GM19239 (cell line): ENCODE measurements at places on chromosomes 5 and 9.

DNA sequence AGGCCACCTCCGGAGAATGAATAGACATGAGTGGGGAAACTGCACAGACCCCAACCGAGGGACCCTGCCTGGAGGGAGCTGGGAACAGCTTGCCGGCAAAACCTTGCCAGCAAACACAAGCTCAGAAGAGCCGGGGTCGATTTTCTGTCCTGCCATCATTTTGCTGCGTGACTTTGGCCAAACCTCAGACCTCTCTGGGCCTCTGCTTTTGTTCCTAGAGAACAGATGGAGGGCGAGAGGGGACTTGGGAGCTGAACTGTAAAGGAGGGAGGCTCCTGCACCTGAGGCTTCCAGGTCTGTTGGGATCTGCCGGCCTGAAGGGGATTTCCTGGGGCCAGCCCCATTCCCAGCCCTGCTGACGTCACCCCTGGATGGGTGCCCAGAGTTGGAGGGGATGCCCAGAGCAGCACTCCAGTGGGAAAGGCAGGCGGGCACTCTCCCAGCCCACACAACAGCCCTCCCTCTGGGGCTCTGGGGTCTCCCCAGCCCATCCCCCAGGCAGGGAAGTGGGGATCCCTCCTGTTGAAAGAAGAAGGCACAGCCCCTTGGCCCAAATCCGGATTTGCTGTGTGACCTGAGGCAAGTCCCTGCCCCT is 40.4 kb upstream of the SYNPO start:
- no peak for DNase-seq

GRCh38 chr5:10536931-10537579 is 26.8 kb upstream of the ANKRD33B start:
- DNase-seq: no peak

DNA sequence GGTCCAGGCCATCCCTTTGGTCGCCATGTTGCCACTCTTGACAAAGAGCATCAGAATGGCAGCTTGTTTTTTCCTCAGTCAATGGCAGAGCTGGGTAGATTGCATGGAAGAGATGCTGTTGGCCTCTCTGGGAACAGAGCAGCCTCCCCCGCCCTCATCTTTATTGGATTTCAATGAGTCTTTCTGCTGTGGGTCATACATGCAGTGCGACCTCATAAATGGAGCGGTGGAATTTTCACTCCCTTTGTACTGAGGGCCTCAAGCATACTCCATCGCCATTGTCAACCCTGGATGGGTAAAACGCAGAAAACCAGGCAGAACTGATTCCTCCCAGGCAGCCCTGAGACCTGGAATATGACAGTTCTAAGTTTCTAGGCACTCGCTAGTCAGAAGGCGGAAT is 71.8 kb downstream of the ZNF618 start:
- no peak for DNase-seq

DNA sequence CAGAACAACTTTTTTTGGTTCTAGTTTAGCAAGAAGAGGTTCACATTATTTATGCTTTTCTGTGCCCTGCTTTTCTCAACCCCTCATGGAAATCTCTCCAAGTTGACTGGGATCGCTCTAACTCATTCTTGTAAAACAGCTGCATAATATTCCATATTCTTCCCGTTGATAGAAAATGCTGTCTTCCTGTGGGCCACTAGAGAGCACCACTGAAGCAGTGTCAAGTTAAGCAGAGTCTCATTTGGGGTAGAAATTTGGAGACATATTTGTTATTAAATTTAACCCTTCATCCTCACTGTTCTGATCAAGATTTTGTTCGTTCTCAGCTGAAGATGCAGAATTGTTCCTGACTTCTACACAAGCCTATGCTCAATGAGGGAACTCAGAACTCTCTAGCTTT is 140.1 kb downstream of the CEMIP2 start:
- DNase-seq: no peak

GRCh38 chr9:84206801-84207370 is 133.7 kb downstream of the SLC28A3 start:
- DNase-seq: no peak

DNA sequence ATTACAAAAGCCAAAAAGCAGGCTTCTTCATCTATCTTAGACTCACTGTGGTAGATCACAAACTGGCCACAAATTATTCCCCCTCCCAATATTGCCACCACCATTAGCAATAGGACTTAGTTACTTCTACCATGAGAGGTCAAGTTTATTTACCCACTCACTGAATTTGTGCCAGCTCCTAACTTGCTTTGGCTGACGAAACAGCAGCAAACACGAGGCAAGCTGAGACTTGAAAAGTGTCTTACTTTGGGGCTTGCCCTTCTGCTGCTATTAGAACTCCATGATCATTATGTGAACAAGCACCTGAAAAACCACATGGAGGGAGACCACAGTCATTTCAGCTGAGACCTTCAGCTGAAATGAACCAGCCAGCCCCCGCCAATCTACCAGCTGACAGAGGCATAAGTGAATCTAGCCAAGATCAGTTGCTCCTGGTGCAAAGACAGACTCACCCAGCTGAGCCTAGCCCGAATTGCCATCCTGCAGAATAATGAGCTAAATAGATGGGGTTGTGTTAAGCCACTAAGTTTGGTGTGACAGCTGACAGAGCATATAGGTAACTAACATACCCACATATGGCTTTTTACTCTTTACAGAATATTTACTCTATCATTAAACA is 5.7 kb downstream of the WDR41 start:
- no peak for DNase-seq

- DNase-seq: peak; percentile 54
These were observed 6.3 kb downstream of the SPTAN1 start for GRCh38 chr9:128558431-128559310.

GRCh38 chr5:89484962-89485361 is 602.0 kb upstream of the MEF2C start:
- DNase-seq: no peak

DNA sequence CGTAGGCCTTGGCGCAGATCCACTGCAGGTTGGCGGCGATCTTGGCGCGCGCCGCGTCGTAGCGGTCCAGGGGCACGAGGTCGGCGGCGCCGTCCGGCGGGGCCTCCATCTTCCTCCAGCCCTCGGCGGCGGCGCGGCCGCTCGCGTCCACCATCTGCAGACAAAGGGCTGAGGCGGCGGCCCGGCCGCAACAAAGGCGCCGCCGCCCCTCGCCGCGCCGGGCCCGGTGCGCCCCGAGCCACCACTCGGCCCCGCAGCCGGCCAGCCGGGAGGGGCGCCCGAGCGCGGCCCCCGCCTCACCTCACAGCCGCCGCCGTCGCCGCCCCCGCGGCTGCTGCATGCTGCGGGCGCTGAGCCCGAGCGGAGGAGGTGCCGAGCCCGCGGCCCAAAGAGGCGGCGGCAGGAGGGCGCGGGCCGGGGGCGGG is 328 bp downstream of the CAMSAP1 start:
- DNase-seq: peak; percentile 56

DNA sequence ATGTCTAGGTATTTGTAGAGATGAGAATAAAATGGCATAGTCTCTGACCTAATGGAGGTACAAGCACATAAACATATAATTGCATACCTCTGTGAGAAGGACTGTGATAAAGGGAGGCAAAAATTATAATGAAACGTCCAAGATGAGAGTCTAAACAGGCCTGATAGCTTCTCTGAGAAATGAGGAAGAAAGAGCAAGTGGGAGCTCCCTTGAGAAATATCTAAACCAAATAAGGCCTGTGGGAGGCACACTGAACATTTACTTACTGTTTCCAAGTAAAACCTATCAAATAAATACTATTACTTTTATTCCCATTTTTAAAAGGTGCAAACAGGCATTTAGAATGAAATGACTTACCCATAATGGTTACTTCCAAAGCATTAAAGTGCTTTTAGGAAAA is 125.6 kb upstream of the PAPPA start:
- no peak for DNase-seq

DNA sequence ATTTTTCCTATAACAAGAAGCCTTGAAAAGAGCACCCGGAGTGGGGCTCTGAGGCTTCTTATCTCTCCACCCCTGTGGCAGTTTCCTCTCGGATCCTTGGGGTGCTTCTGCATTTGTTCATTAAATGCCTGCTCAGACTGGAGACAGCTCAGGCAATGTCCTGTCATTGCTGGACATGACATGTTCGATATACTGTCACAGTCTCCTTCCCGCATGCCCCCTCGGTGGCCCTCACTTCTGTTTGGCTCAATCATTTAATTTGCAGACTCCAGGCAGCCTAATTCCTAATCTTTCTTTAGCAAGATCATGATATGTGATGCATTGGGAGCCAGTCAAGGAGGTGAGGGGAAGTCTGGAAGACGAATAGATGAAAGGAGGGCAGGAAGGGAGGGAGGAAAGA is 37.5 kb upstream of the CPEB4 start:
- DNase-seq: no peak

DNA sequence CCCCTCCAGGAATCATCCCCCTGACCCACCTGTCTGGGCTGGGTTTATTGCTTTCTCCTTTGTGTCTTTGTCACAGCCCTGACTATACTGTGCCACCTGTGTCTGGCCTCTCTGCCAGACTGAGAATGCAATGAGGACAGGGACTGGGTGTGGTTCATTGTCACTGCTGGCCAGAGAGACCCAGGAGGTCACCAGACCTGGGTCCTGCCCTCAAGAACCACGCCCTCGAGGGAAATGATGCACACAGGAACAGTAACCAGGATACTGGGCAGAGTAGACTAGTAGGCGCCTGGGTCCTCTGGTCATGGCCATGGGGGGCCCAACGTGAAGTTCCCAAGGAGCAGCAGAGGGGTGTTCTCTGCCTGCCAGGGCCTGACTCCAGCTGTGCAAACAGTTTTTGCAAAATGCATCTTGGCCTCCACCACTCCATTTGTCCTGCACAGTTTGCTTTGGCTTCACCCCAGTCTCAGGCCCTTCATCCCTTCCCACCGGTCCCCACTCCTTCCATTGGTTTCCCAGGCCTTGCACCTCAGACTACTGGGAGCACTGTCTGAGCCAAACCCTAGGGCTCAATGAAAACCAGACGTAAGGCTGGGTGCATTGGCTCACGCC is 17.8 kb downstream of the RGS3 start:
- DNase-seq: no peak

DNA sequence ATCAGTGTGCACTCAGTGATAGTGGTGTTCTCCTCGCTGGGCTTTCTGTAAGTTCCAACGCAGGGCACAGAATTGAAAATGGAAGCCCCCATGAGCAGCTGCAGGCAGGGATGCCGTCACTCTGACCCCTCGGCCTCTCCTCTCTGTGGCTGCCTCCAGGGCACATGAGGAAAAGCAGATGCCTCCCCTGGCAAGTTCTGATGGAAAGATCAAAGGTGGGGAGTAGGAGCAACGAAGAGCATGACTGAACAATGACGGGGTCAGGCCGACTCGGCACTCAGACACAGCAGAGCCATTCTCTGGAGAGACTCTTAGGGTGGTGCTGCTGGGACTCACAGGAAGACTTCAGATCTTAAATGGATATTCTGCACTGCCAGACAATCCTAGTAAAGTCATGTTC is 65.6 kb upstream of the CKMT2 start:
- no peak for DNase-seq

- no peak for DNase-seq
These were observed 4.4 kb downstream of the IL33 start for GRCh38 chr9:6219981-6220380.

GRCh38 chr5:150605546-150605945 is 34.9 kb upstream of the SYNPO start:
- DNase-seq: no peak

DNA sequence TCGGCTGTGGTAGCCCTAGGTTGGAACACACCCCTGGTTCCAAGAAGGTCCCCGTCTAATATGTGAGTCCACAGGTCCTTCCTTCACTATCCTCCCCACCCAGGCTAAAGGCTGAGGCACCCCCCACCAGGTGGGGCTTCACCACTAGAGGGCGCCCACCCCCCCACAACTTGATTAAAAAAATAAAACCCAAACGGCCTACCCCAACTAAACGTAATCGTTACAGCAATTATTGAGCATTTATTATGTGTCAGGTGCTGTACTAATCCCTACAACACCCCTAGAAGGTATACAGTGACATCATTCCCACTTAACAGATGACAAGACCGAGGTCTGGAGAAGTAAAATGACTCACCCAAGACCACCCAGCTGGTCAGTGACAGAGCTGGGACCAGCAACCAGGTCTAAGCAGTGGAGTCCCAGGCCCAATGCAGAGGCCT is 65.0 kb downstream of the FGF18 start:
- peak; percentile 58 for DNase-seq

DNA sequence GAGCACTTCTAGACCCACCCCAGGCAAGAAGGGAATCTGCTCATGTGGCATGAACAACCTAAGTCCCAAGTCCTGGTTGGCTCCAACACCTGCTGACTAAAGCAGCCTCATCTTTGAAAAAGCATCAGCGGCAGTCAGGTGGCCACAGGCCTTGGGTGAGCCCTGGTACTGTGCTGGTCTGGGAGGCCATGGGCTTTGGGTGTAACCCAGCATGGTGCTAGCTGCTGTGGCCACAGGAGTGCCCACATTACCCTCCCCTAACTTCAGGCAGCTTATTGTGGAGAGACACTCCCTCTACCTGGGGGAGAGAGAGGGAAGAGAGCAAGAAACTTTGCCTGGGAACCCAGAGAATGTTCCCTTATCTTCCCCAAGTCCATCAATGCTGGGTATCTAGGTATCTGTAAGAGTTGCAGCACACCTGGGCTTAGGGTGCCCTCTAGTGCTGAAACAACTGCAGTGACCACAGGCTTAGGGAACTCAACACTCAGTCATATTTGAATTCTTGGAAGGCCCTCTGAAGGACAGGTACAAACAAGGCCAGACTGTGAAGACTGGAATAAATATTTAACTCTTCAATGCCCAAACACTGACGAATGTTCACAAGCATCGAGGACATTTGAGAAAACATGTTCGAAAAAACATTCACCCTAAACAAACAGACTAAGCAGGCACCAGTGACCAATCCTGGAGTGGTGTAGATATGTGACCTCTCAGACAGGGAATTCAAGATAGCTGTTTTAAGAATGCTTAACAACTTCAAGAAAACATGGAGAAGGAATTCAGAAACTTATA is 69.9 kb upstream of the OR2K2 start:
- no peak for DNase-seq

DNA sequence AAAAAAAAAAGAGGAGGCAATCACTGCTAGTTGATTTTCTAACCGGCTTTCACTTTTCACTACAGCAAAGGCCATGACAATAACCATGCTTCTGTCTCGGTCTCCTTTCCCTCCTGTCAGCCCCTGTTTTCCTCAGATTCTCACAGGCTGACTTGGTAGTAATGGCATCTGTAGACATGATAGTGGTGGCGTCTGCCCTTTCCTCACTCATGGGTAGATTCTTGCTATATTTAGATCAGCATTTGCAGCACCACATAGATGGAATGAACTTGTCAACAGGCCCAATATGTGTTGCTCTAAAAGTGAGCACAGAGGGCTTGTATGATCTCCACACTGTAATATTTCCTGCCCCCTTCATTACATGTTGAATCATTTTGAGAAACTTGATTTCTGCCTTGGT is 120.3 kb upstream of the FTMT start:
- DNase-seq: no peak

- DNase-seq: no peak
These were observed 243.9 kb upstream of the KLF4 start for GRCh38 chr9:107733523-107733894.

GRCh38 chr5:168796593-168797580 is 217.7 kb upstream of the PANK3 start:
- DNase-seq: no peak

DNA sequence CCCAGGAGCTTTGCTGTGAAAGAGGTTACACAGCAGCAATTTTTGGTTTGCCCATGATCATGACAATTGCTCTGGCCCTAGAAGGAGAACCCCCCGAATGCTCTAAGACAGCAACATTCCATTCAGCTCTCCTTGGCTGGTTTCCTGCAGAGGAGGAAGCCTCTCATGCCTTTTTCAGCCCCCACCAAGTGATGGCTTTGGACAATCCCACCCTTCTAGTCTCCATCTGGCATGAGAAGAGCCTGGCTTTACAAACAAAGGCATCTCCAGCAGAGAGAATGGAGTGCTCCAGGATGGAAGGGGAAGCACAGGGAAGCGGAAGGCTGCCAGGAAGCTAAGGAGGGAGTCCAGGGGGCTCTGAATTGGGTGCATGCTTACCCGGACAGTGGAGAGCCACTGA is 98.4 kb downstream of the CRB2 start:
- DNase-seq: no peak
